ENCODE measurements at places on chromosomes 4 and X. TPM values are rescaled to one million over a fixed set of nuclear protein-coding genes. Genes with fewer than 3 reads are reported as not detected.

DNA sequence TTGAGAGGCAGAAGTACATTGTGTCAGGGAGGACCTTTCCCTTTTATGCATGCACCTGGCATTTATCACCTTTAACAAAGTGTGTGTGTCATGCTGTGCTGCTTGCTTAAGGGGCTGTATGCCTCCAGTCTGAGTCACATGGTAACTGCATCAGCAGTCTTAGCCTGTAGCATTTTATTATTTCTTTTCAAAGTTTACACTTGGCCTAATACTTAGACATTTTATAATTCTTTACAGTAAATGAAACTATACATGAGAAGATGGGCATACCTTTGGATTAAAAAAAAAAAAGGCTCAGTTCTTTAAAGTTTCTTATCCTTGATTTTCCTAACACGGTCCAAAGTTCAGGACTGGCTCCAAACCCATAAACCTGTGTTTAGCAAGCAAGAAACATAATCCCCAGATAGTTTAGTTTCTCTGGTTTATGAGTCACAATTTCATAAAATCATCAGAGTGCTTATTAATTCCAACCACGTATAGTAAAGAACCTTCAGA, 14.6 kb downstream of the NPNT start:
- no peak for DNase-seq

- no peak for DNase-seq
These were observed 58.4 kb upstream of the XAGE1A start for GRCh38 chrX:52437212-52437611.

RIBC1 gene
- total RNA-seq = 1.5 TPM

DNA sequence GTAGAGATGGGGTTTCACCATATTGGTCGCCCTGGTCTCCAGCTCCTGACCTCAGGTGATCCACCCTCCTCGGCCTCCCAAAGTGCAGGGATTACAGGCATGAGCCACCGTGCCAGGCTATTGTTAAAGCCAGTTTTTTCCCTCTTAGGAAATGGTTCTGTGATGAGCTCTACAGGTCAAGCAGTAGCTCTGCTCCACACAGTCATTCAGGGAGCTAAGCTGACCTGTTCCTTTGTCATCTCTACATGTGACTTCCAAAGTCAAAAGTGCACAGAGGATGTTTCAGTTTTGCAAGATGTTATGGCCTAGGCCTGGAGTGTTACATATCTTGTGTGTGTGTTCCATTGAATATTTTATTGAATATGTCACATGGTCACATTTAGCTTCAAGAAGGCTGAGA, 11.4 kb downstream of the MCUB start:
- no peak for DNase-seq

GRCh38 chr4:11869191-11869870, 440.6 kb upstream of the HS3ST1 start:
- DNase-seq = no peak

- DNase-seq = no peak
These were observed 5.7 kb downstream of the CYP2U1 start for GRCh38 chr4:107937040-107937439.

DNA sequence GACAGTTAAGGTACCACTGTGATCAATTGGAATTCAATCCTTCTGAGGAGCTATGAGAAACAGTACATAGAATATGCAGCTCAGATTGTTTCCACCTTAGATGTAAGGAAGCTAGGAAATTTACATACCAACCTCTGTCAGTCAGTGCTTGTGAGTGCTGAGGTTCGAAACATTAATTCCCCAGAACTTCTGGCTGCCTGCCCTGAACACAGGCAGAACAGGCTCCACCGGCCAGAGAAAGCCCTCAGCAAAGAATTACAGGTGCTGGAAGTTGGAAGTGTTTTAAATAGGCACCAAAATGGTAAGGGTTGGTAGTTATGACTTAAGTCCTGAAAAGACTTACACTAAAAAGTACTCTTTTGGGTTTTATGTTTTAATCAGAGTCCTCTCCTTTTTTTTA, 651.8 kb downstream of the C4orf33 start:
- no peak for DNase-seq

TCEAL6 gene
- total RNA-seq = not detected

DNA sequence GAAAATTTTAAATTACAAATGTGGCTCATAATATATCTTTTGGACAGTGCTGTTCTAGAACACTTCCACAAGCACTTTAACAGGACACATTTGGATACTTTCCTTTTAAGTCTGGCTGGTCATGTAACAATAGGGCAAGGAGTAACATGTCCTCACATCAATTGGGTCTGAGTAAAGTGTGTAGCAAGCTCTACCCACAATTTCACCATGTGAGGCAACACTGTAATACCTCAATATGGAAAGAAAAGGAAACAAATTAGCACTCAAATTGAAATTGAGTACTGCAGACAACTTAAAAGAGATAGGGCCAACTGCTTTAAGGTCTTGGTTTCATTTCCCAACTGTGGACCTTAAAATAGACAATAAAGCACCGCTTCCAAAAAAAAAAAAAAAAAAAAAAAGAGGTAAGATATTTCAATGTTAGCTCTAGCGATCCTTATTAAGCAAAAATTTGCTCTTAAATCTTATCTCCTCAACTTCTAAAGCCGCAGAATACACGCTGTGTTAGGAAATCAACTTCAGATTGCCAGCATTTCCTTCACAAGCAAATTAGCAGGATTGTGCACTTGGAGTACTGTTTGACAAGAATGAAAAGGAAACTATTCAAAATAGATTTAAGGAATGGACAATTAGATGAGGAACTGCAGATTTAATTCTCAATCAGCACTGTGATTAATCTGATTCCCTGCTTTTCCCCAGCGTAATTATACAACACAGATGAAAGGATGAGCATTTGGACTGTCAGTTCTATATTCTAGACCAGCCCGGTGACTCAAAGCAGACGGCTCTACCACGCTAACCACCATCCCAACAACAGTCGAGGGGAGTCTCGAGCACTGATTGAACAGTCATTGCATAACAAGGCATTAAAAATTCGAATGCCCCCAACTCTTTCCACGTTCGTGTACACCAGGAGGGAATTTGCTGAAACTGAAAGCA, 1.6 kb downstream of the CASK start:
- DNase-seq = peak; percentile 32

ESX1 gene
- total RNA-seq = not detected

All from activated T-cell treated with anti-CD3 and anti-CD28 coated beads, Interleukin-2, amount 50 U/mL, for 4 hours (primary cell).